ENCODE measurements at places on chromosomes 11 and 22. TPM values are rescaled to one million over a fixed set of nuclear protein-coding genes. Genes with fewer than 3 reads are reported as not detected.

Gene POLDIP3
- total RNA-seq, result 49.2 TPM

DNA sequence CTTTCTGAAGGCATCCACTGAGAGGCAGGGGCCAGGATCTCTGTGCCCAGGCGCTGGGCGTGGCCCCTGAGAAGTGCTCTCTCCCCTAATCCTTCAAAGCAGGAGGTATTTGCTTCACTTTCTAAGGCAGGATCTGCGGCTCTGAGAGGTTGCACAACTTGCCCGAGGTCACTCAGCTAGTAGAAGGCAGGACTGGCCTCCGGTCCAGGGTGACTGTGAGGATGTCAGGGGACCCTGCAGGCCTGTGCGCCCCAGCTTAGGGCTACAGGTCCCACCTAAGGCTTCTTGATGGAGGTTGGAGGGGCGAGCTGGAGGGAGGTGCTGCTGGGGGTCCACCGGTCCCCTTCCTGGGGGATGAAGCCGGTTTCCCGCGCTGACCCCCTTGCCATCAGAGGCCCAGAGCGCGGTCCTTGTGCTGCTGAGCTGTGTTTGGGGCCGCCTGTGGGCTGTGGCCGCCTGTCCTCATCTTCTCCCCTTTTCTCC lies 979 bp downstream of the SMIM38 start:
- no peak for DNase-seq

Gene RBMXL2
- total RNA-seq, result not detected

GRCh38 chr11:58495906-58496305 lies 12.0 kb downstream of the OR5B21 start:
- DNase-seq, result no peak

- no peak for DNase-seq
Observed at GRCh38 chr11:68321293-68322051, 9.1 kb downstream of the LRP5 start.

- no peak for DNase-seq
Observed at GRCh38 chr11:4167292-4167691, 72.7 kb downstream of the RRM1 start.

GRCh38 chr22:39545386-39546365 lies 13.1 kb upstream of the RPS19BP1 start:
- DNase-seq, result peak; percentile 85

Gene TUBA8
- total RNA-seq, result 3.1 TPM

DNA sequence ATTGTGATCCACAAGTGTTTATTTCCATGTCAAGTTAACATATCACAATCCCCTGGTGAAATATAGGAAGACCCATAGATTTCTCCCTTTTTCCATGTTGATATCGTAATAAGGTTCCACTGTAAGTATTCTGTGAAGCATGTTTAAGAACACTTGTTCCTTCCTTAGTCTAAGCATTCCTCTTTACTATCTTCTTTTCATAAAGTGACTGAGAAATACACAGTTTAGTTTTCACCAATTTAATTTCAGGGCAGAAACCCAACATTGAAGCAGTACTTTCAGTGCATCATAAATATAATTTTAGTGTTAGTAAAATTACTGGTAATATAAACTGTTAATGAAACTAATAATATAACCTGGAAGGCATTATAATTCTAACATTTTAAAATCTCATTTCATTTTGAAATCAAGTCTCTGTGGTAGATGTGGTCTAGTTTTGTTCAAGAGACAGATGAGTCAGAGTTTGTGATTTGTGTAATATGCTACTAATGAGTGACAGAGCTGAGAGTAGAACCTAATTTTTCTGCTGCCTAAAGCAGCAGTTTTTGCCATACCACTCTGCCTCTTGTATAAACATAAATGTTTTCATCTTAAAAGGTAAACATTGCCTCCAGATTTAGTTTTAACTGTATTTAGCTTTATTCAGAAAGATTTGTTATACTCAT lies 79.4 kb downstream of the ATM start:
- no peak for DNase-seq

DNA sequence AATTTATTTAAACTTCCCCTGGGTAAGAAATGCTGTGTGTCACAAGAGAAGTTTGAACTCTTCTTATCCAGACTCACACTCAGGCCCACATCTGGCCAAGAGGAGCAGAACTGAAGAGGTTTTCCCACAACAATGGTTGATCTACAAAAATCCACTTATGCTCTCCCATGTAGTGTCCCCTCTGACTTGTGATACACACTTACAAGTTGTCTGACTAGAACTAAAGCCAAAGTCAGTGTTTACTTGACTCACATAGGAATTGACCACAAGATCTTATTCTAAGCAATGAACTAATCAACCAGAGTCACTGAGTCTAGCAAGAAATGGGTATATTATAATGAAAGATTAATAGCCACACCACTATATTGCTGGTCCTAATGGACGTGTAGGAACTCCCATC lies 133.0 kb downstream of the ATG16L2 start:
- no peak for DNase-seq

DNA sequence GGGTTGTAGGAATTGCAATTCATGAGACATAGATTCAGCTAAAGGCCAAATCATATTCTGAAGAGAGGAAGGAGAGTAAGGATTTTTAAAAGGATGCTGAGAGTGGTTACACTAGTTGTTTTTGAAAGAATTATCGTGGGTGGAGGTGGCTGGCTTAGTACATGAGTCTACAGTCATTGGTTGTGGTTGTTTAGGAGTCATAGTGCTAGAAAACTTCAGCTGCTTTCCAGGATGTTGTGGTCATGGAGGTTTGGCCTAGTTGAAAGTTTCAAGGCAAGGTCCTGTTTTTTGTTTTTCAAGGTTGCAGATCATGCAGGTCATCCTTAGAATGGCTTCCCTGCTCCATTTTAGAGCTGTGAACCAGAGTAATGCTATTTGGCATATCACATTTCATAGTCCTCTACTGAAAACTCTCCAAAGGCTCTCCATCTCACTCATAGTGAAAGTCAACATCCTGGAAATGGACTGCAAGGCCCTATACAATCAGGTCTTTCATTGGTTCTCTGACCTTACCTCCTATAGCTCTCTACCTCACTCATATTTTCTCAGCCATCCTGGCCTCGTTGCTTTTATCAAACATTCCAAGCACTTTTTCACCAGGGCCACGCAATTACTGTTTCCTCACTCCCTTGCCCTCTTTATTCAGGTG lies 26.1 kb upstream of the ZBTB44 start:
- DNase-seq, result no peak

DNA sequence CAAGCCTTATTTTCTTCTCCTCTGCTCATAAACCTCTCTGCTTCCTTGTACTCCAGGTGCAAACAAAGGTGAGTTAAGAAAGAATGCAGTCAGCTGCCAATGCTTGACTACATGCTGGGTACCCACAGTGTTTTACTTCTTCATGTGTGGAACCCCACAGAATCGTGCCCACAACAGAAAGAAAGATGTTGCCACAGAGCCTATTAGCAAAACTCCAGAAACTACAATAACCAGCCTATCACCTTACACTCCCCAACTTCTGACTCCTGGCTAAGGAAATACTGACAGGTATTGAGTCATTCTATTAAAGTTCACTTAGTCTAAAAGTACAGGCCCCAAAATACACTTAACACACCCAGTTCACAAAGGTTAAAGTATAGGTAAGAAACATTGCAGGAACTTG lies 56.9 kb upstream of the CCDC89 start:
- no peak for DNase-seq

DNA sequence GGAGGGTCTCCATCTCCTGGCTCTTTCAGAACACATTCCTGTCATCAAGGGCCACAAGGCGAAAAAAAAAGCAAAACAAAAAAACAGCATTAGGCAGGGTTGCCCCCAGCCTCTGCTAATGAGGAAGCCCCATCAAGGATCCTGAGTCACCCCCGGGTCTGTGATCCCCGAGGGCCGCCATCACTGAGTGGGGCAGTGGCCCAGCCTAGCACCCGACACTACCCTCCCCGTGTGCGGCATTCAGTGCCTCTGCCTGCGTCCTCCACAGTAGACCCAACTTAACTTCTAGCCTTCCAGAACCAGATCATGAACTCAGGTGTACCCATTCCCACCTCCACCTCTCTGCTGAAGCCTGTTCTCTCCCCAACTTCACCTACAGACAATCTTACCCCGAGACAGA lies 6.6 kb upstream of the CDC42EP1 start:
- DNase-seq, result no peak

Gene DAGLA
- 1.4 TPM for total RNA-seq

GRCh38 chr11:108199446-108200321 lies 22.8 kb downstream of the NPAT start:
- no peak for DNase-seq

DNA sequence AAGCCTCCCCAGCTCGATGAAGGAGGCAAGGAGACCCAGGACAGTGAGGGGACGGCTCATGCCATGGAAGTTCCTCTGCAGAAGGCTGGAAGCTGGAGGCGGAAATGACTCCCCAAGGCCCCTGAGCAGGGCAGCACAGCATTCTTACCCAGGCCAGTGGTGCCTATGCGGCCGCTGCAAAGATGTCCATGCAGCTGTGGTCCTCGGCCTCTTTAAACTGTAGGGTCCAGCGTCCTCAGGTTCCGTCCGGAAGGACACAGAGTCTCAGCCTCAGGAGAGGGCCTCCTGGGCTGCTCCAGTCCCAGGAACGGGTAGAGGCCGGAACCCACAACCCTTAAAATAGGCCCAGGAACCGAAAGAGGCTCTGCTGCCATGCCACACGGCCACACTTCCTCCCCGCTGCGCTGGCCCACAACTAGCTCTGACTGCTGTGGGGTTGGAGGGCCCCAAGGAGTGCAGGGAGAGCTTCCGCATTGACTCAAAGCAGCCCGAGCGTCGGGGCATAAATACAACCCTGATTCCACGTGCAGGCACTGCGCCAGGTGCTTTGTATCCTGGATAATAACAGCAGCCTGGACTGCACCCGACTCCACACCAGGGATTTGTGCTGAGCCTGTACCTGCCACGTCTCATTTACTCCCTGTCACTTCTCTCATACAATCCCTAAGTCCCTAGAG lies 5.5 kb downstream of the KIAA0930 start:
- peak; percentile 72 for DNase-seq

DNA sequence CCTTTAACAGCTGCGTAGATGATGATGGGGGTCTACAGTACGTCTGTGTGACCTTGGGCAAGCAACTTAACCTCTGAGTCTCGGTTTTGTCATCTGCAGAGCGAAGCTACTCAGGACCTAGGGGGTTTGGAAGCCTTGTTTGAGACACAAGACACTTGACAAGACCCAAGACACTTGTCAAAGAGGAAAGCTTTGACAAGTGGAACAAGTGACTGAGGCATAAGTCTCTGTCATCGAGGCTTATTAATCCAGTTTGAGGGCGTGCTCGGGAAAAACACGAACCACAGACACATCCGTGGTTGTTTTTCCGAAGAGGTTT lies 732 bp upstream of the PC start:
- DNase-seq, result no peak

Gene C1QTNF5
- 42.4 TPM for total RNA-seq

DNA sequence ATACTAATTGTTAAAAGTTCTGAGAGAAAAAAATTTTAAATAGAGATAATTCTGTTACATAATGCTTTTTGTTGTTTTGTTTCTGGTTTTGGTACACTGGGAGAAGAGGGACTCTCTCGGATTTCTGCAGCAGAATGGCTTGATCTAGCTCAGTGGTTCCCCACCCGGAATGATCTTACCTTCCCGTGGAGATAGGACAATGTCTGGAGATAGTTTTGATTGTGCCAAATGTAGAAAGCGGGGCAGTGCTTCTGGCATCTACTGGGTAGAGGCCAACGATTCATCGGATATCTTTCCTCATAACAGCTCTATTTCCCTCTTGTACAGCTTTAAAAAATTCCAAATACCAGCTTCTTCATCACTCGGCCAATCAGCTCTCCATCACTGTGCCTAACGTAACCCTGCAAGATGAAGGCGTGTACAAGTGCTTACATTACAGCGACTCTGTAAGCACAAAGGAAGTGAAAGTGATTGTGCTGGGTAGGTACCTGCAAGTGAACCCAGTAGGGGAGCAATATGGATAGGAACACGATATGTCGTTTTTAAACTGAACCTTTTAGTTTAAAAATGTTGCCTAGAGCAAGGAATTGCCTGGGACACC lies 13.2 kb downstream of the CRTAM start:
- DNase-seq, result no peak

- peak; percentile 86 for DNase-seq
Observed at GRCh38 chr22:18031695-18032454, 7.5 kb upstream of the MICAL3 start.

Gene APOBEC3A
- 1.4 TPM for total RNA-seq

- DNase-seq, result peak; percentile 15
Observed at GRCh38 chr11:70493089-70493474, 94.8 kb downstream of the CTTN start.

Gene DDI1
- total RNA-seq, result not detected

GRCh38 chr22:37309211-37310074 lies 27.1 kb downstream of the CYTH4 start:
- no peak for DNase-seq

GRCh38 chr11:116558504-116559211 lies 214.1 kb downstream of the BUD13 start:
- no peak for DNase-seq
